ENCODE measurements at places on chromosomes 1 and 21.

- DNase-seq: peak; percentile 66
Observed at GRCh38 chr1:112808861-112809684, 93.9 kb upstream of the PPM1J start.

DNA sequence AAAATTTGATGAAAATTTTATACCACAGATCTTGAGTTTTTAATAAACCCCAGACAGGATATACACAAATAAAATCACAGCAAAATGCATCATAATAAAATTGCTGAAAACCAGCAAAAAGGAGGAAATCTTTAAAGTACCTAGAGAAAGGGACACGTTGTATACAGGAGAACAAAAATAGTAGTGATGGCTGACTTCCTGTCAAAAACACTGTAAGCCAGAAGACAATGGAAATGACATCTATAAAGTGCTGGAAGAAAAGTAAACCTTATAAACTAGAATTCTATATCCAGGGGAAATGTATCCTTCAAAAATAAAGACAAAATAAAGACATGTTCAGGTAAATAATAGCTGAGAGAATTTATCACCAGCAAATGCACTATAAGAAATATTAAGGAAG, 14.6 kb upstream of the PTGFRN start:
- DNase-seq: no peak

DNA sequence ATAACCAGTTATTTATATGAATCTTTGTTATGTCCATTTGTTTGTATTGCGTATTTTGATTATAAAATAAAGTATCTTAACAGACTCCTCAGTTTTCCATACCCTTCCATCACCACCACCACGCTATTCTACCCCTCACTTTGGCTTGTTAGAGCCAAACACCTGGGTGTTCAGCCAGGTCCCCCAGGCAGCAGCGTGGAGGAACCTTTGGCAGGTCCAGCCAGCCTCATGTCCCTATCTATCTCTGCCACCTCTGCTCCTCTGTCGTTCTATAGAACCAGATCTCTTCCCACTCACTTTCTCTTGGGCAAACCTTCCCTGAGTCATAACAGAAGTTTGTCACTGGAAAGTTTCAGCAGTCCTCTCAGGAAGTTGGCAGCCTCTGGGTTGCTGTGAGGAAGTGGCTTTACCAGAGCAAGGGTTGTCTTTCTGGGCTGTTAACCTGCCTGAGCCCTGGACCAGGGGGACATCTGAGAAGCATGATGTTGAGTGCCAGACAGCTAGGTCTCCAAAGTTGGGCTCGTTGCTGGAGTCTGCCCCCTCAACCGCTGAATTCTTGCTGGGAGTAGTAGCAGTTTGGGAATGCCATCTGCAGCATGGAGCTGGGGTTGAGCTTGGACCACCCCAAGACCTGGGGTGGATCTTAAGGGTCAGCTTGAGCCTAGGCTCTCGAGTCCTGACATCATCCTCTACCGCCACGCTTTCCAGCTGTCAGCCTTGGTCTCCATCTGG, 996 bp upstream of the SH3BGRL3 start:
- peak; percentile 45 for DNase-seq

GRCh38 chr1:15026117-15026489, 127.4 kb upstream of the TMEM51 start:
- no peak for DNase-seq

GRCh38 chr1:33008051-33008914, 28.4 kb downstream of the AK2 start:
- no peak for DNase-seq

DNA sequence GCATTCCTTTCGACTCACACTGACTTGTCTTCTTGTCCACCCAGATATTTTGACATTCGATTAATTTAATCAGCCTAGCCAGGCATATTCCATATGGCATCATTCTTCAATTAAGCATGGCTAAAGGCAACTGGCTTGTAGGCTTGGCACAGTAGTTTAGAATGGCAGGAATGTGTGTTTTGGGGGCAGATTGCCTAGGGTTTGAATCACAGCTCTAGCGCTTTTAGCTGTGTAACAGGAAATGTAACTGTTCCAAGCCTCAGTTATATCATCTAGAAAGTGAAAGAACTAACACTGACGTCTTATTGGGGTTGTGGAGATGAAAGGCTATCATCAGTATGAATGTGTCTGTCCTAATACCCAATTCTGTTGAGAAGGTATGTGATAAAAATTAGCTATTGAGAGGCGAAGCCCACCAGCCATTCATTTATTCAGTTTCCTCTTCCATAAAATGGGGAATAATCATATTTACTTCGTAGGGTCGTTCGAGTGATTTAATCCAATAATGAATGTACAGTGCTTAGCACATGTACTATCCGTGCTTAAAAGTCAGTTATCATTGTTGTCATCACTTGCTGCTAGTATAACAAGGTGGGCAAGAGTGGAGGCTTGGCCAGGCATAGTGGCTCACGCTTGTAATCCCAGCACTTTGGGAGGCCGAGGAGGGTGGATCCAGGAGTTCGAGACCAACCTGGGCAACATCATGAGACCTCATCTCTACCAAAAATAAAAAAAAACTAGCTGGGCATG, 41.6 kb upstream of the GRHL3 start:
- DNase-seq: peak; percentile 90

DNA sequence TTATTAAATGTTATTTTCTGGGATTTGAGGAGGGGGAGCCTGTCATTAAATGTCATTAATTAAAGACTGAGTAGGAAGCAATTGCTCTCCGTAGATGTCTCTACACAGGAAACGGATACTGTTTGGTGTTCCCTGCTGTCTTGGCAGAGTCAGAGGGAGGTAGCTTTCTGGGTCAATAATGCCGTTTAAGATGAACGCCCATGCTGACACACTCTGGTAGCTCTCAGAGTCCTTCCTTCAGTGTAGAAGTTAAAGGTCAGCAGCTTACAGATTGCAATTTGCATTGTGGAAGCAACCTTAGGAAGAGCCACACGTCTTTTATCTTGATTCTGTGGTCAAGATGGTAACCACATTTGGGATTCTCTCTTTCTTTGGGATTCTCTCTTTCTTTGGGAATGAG, 257.5 kb downstream of the KIF26B start:
- no peak for DNase-seq

- peak; percentile 67 for DNase-seq
Observed at GRCh38 chr1:204446413-204447111, 34.9 kb upstream of the PPP1R15B start.

DNA sequence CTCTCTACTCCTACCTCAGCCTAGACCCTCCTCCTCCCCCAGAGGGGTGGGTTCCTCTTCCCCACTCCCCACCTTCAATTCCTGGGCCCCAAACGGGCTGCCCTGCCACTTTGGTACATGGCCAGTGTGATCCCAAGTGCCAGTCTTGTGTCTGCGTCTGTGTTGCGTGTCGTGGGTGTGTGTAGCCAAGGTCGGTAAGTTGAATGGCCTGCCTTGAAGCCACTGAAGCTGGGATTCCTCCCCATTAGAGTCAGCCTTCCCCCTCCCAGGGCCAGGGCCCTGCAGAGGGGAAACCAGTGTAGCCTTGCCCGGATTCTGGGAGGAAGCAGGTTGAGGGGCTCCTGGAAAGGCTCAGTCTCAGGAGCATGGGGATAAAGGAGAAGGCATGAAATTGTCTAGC, 21.6 kb upstream of the VPS13D start:
- DNase-seq: no peak

GRCh38 chr1:77412069-77412819, 130.4 kb downstream of the AK5 start:
- peak; percentile 55 for DNase-seq
